ENCODE measurements at places on chromosomes 4 and X.

- no peak for DNase-seq
Measured at GRCh38 chr4:182770259-182770995, 146.8 kb downstream of the DCTD start.

DNA sequence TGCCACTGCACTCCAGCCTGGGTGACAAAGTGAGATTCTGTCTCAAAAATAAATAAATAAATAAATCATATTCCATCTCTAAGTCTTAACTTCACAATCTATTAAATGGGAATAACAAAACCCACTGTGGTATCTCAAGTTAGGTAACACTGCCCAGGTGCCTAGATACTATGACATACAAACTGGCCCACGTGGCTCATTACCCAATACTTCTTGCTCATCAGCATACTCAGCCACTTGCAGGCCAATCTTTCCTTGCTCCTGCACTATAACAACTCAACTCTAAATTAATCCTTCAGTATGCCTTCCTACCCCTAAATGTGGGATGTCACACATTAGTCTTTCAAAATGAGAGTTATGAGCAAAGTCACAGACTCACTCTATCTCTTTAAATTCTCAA is 230.1 kb downstream of the OPHN1 start:
- DNase-seq = no peak

- no peak for DNase-seq
Measured at GRCh38 chr4:40992472-40993295, 221.7 kb downstream of the APBB2 start.

GRCh38 chrX:54807524-54808108 is at the start of gene MAGED2:
TSS of gene MAGED2 (plus strand) at chrX:54807745. CDS start at chrX:54809332, 1,587 bp downstream.
- peak; percentile 43 for DNase-seq

- no peak for DNase-seq
Measured at GRCh38 chrX:48532161-48532560, 7.4 kb upstream of the TBC1D25 start.
